Uterine smooth muscle cell (primary cell): ENCODE measurements at places on chromosomes 11 and 22. TPM values are rescaled to one million over a fixed set of nuclear protein-coding genes. Genes with fewer than 3 reads are reported as not detected.

Gene OLFML1
- 4.2 and 10.5 TPM in 2 replicates for total RNA-seq

Gene APOA5
- total RNA-seq: not detected in 2 replicates

Gene TMPRSS6
- not detected in 2 replicates for total RNA-seq

Gene ANO3
- 1.00 and 1.2 TPM in 2 replicates for total RNA-seq

Gene GRM5
- total RNA-seq: under 0.01 and 0.11 TPM in 2 replicates

Gene SLC22A12
- not detected in 2 replicates for total RNA-seq

Gene JHY
- total RNA-seq: 0.77 and 1.7 TPM in 2 replicates

Gene APLNR
- total RNA-seq: not detected in 2 replicates

Gene OOSP1
- not detected in 2 replicates for total RNA-seq
